Suppressor macrophage treated with lipopolysaccharide for 4 hours (primary cell): ENCODE measurements at places on chromosomes 7 and 10.

DNA sequence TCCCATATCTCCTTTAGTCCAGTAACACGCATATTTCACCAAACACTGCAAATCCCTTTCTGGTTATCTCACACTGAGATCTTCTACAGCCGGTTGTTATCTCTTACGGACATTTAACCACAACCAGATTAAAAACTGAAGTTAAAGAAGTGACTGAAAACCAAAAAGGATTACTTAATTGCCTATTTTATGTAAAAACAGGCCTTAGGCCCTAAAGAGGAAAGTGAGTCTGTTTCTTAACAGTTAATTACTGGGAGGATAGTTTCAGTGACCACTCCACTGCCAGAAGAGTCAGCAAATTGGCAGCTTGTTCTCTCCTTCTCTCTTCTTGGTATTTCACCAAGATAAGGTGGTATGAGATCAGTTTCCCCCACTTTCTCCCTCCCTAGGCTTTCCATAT lies 161.9 kb upstream of the MEOX2 start:
- DNase-seq: no peak

GRCh38 chr7:129084801-129085551 lies 30.1 kb upstream of the TNPO3 start:
- no peak for DNase-seq

GRCh38 chr10:20740120-20740519 lies 157.0 kb downstream of the NEBL start:
- DNase-seq: no peak

DNA sequence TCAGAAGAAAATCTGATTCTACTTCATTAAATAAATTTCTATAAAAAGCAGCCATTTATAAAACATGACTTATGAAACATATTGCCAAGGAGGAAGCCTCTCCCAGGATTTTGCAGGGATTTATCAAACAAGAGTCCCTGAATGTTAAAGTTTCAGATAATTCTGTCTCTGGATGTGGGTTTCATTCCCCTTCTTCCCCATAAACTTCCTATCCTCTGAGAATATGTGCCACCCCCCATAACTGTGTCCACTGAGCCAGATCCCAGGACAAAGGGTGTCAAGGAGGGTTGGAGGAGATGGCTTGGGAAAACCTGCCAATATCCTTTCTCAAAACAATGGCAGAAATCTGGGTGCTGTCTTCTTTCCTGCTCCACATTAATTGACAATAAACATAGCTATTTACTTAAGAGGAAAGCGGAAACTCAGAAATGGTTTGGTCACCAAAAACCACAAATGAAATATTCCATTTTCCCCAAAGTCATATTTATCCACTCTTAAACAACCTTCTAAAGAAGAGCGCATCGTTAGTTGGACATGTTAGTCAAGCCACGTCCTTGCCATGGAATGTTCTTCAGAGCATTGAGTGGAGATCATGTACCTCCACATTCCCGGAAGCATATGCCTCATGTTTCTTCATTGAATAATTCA lies 54.3 kb upstream of the AKR1E2 start:
- DNase-seq: no peak

DNA sequence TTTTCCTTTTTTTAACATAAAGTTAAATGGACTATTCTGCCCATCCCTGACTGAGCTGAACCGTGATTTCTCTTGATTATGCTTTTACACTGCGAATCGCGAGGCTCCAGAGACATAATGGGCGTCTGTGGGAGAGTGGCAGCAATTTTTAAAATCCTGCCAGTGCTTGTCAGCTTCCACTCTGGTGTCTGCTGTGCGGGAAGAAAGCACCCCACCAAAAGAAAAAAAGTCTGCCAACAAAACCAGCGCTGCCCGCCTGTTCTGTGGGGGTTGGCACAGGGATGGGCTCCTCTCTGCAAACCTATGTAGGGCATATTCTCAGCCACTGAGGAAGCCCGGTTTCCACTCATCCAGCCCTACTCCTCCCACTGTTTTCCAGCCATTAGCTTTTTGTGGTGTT lies 592.3 kb upstream of the GALNT17 start:
- DNase-seq: no peak
